Right hindlimb (tissue), 1 donor: ENCODE measurements at places on chromosomes 11 and 22.

DNA sequence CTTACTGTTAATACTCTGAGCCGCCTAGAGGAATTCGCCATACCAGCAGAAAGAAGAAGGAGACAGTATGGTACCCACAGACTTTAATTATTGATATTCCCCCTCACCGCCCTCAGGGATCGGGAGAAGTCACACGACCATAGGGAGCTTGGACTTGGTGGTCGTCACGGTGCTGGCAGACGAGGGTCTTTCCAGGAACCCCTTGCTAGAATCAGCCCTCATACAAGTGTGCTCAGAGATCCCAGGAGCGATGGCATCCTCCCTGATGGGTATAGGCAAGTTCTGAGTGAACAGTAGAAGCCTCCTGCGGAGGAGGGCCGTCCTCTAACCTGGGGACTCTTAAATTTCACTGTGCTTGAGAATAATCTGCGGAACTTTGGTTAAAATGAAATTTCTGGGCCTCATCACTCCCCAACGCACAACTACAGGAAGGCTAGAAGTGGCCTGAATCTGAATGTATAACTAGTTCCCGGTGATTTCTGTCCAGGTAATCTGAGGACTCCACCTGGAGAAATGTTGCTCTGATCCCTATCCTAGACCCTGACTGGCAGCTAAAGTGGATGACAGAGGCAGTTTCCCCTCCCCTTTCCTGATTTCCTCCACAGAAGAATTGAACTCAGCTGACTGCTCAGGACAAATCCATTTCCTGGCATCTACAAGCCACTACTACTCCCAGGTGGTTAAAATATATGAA is 4.5 kb downstream of the VSIG2 start:
- DNase-seq, result no peak

- DNase-seq, result no peak
These were observed 216.1 kb upstream of the ZBED5 start for GRCh38 chr11:11073996-11074395.

GRCh38 chr11:69922015-69922595 is 102.9 kb upstream of the FGF3 start:
- DNase-seq, result peak; percentile 16

DNA sequence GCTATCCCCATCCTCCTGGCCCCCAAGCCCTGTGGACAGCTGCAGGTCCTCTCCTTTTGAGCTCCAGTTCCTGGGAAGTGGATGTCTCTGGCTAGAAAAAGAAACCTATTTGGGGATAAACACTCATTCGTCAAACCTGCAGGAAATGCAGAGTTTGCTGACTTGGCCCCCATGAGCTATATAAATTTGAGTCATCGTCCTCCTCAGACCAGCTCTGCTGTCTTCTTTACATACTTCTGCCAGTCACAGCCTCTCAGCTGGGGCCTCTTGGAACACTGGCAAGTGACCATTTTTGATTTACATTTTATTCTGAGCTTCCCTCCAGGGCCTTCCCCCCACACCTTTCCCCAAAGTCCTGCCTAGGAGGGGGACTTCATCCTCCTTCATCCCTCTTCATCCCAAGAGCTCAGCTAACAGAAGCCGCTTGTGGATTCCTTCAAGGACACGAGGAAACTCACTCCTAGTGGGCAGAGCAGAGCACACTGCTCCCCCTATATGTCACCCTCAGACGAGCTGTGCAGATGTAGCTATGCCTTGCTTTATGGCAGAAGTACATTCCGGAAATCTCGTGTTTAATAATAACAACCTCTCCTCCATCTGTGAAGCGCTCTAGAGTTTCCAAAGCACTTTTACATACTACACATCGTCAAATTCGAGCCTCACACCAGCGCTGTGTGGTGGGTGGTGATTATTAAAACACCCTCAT is 131.8 kb downstream of the FEZ1 start:
- no peak for DNase-seq

GRCh38 chr11:99693941-99694492 is 673.3 kb downstream of the CNTN5 start:
- no peak for DNase-seq

GRCh38 chr11:6437423-6437822 is 3.4 kb downstream of the HPX start:
- no peak for DNase-seq

GRCh38 chr11:76626921-76627401 is 43.6 kb downstream of the LRRC32 start:
- DNase-seq, result peak; percentile 58

DNA sequence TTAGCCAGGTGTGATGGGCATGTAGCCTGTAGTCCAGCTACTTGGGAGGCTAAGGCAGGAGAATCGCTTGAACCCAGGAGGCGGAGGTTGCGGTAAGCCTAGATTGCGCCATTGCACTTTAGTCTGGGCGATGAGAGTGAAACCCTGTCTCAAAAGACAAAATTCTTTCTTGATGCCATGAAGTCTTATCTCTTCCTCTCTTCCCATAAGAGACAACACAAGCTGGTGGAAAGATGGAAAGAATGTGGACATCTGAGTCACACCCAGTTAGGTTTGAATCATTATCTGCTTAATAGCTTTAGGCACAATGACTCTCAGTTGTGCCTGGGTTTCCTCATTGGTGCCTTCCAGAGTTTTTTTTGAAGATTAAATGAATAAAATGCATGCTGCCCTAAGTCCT is 35.3 kb downstream of the KREMEN1 start:
- no peak for DNase-seq

- DNase-seq, result no peak
These were observed 23.2 kb downstream of the TAF1D start for GRCh38 chr11:93718057-93718563.

GRCh38 chr11:57325735-57326048 is 940 bp upstream of the TNKS1BP1 start:
- DNase-seq, result no peak

- DNase-seq, result no peak
These were observed 23.4 kb downstream of the CBX7 start for GRCh38 chr22:39129081-39129480.
